Activated CD4-positive, alpha-beta T cell treated with anti-CD3 and anti-CD28 coated beads for 36 hours (primary cell): ENCODE measurements at places on chromosomes 3 and 15.

GRCh38 chr3:15116032-15116669, 17.2 kb upstream of the RBSN start:
- H3K27me3 ChIP-seq: no peaks in the 10 kb centered on the region
- H3K36me3 ChIP-seq: no peaks in the 10 kb centered on the region
- H3K4me1 ChIP-seq: peaks cover 3% of the 10 kb centered on the region
- H3K4me3 ChIP-seq: no peak overlapping the region

DNA sequence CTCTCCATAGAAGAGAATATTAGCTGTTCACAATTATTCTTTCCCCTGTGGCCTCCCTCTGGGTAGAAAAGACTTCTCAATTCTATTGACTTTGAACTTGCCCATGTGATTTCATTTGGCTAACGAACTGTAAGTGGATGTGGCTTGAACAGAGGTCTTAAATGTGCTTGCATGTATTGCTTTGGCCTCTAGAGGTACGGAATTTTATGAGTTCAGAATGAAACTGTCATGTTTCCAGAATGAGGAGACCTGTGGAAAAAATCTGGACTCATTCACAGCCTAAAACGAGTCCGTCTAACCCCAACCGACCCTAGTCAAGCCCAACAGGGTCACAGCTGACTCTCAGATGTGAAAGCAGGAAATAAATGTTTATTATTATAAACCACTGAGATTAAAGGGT, 596.7 kb upstream of the UBE2E2 start:
- DNase-seq: no peak
- H3K4me3 ChIP-seq: no peak overlapping the region
- no peaks in the 10 kb centered on the region for H3K36me3 ChIP-seq
- no peaks in the 10 kb centered on the region for H3K27me3 ChIP-seq

GRCh38 chr3:187093320-187093719, 46.0 kb downstream of the RPL39L start:
- H3K27me3 ChIP-seq: no peaks in the 10 kb centered on the region
- H3K4me1 ChIP-seq: peaks cover 9% of the 10 kb centered on the region
- H3K36me3 ChIP-seq: peaks cover 9% of the 10 kb centered on the region
- no peak overlapping the region for H3K27ac ChIP-seq
- DNase-seq: no peak
- no peak overlapping the region for H3K4me3 ChIP-seq

GRCh38 chr3:18135060-18135814, 289.9 kb downstream of the SATB1 start:
- H3K27ac ChIP-seq: no peak overlapping the region
- no peaks in the 10 kb centered on the region for H3K36me3 ChIP-seq
- H3K27me3 ChIP-seq: no peaks in the 10 kb centered on the region
- no peak for DNase-seq
- peaks cover 4% of the 10 kb centered on the region for H3K4me1 ChIP-seq
- H3K4me3 ChIP-seq: no peak overlapping the region

GRCh38 chr3:81684751-81685395, 76.6 kb downstream of the GBE1 start:
- H3K36me3 ChIP-seq: peaks cover 15% of the 10 kb centered on the region
- no peaks in the 10 kb centered on the region for H3K4me1 ChIP-seq

DNA sequence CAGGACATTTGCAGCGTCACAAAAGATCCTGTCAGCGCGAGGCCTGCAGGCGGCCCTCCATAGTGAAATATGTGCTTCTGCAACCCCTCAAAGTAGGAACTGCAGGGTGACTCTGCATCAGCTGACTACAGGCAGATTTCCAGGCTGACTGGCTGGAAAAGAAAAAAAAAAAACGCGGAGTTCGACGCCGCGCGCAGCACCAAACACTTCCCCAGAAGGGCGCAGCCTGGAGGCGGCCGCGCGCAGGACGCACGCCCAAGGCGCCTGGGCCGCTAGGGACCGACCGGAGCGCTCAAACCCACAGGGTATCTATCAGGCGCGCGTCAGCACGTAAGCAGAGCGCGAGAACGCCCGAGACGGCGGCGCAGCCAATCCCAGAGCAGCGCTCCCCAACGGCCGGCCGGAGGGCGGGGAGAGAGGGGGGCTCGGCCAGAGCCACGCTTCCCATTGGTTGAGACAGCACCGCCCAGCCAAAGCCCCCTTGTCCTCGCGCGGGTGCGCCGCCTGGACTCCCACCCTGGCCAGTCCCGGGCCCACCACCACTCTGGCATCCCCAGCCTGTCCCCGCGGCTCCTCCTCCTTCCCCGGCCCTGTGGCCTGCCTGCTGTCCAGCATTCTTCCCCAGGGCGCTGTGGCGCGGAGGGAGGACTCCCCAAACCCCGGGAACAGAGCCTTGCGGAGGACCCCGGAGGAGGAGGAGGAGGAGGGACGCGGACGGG, 1.0 kb downstream of the BDH1 start:
- peak overlapping the region; percentile 89 for H3K27ac ChIP-seq
- peaks cover 10% of the 10 kb centered on the region for H3K4me1 ChIP-seq
- DNase-seq: peak; percentile 98
- H3K27me3 ChIP-seq: peaks cover 13% of the 10 kb centered on the region
- H3K4me3 ChIP-seq: peak overlapping the region; percentile 84

GRCh38 chr15:92429378-92430068, 35.8 kb downstream of the ST8SIA2 start:
- H3K27me3 ChIP-seq: peaks cover 17% of the 10 kb centered on the region
- no peak overlapping the region for H3K4me3 ChIP-seq
- DNase-seq: no peak
- H3K27ac ChIP-seq: no peak overlapping the region
- H3K36me3 ChIP-seq: no peaks in the 10 kb centered on the region

DNA sequence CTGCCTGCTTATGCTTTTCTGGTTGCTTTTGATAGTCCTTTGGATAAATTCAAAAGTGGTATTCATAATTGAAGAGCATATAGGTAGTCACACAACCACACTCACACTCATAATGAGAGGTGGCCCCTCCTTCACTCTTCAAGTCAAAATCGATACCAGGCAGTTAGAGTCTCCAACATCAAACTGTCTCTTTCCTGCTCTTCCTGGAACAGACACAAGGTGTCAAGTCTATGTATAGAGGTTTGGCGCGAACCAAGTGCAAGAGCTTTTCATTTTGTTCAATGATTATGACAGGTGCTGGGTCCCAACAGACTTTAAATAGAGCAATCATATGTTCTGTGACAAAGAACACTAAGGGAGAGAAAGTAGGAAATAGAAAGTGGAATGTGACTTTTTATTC, 29.9 kb upstream of the RGMA start:
- H3K27me3 ChIP-seq: peaks cover 7% of the 10 kb centered on the region
- no peak for DNase-seq
- H3K4me1 ChIP-seq: peaks cover 6% of the 10 kb centered on the region
- no peak overlapping the region for H3K27ac ChIP-seq

- H3K27me3 ChIP-seq: peaks cover 9% of the 10 kb centered on the region
- no peaks in the 10 kb centered on the region for H3K4me1 ChIP-seq
- no peak for DNase-seq
- no peaks in the 10 kb centered on the region for H3K36me3 ChIP-seq
- H3K4me3 ChIP-seq: no peak overlapping the region
- no peak overlapping the region for H3K27ac ChIP-seq
These were observed 95.3 kb downstream of the IGF2BP2 start for GRCh38 chr3:185729337-185730055.

DNA sequence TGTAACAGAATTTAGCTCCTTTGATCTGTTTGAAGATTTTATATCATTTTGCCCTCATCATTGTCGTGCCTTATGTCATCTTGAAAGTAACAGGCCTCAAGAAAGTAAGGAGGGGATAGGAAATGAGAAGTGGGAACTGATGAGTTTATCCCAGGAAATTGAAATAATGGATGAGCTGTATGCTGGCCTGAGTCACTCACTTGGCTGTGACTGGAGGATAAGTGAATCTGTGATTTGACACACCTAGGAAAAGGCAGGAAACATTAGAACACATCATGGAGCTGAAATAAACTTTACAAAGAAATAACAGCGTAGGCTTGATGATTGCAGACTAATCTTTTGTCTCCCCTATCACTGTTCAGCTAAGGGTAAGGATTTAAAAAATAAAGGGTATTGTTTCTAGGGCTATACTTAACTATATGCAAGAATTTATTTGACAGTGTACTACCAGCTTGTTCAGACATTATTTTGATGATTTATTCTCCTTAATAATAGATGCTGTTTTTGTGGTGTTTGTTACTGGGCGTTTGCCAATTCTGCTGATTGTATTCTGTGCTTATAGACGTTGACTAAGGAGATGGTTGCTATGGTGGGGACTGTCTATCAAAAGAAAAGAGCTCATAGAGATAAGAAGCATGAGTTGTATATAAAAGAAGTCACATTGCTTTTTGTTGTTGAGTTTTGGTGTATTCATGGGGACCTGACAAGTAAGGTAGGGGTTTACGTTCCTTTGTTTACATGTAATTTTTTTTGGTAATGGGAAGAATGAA, 105.6 kb upstream of the ROPN1 start:
- H3K27me3 ChIP-seq: peaks cover 30% of the 10 kb centered on the region
- no peak for DNase-seq
- H3K4me3 ChIP-seq: no peak overlapping the region
- no peaks in the 10 kb centered on the region for H3K36me3 ChIP-seq
- no peaks in the 10 kb centered on the region for H3K4me1 ChIP-seq

DNA sequence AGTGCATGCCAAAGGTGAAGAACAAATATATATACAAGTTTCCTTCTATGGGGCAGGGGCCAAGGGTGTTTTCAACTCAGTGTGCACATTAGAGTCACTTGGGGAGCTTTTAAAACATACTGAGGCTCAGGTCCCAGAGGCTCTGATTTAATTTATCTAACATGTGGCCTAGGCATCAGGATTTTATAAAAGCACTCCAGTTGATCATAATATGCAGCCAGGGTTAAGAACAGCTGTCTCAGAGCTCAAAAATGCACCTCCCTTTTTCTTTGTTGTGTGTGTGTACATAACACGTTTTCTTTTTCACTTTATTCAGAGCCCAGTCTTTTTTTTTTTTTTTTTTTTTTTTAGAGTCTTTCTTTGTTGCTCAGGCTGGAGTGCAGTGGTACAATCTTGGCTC, 57.9 kb upstream of the SETD2 start:
- no peaks in the 10 kb centered on the region for H3K27me3 ChIP-seq
- no peak overlapping the region for H3K27ac ChIP-seq
- no peak for DNase-seq
- no peak overlapping the region for H3K4me3 ChIP-seq
- H3K4me1 ChIP-seq: no peaks in the 10 kb centered on the region
- H3K36me3 ChIP-seq: no peaks in the 10 kb centered on the region

- peak within 1 kb of the TSS; percentile 94 for H3K27ac ChIP-seq
- peak within 1 kb of the TSS; percentile 87 for H3K4me3 ChIP-seq
- peaks cover 6% of the 10 kb centered on the region for H3K36me3 ChIP-seq
- H3K27me3 ChIP-seq: no peaks in the 10 kb centered on the region
These were observed at the start of gene DNAJC13 for GRCh38 chr3:132416807-132417694. TSS of gene DNAJC13 (plus strand) at chr3:132417502. CDS start at chr3:132434551, 17,049 bp downstream.

DNA sequence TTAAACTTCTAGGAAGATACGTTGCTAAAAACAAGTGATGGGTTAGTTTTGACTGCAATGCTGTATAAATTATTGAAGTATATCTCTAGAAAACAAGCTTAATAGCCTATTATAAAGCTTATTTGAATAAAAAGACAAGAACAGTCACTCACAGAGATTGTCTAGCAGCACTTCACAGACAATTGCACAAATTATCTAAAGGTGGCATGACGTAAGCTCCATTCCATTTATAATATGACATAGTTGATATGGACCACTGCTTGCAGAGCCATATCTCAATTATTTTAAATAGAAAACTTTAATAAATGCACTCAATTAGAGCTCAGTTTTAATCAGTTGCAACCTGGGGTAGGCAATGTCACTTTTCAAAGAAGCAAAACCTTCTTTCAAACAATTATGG, 319.9 kb upstream of the GBE1 start:
- no peak for DNase-seq
- H3K27me3 ChIP-seq: peaks cover 4% of the 10 kb centered on the region
- H3K4me3 ChIP-seq: no peak overlapping the region
- no peaks in the 10 kb centered on the region for H3K4me1 ChIP-seq
- no peaks in the 10 kb centered on the region for H3K36me3 ChIP-seq

DNA sequence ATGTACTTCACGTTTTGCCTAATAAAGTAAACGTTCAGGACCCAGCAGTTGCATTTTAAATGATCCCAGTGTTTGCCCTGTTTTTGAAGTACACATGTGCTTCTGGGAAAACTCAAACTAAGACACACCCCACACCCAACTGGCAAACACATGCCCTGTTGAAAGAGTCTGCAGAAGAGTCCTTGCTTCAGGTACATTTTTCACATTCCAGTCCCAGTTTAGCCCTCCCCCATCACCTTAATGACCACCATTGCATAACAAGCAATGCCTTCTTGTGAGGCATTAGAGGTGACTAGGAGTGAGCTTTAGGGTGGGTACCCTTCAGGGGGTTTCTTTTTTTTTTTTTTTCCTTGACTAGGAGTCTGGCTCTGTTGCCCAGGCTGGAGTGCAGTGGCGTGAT, 322.3 kb downstream of the CNTN4 start:
- no peak for DNase-seq
- no peaks in the 10 kb centered on the region for H3K27me3 ChIP-seq
- no peak overlapping the region for H3K4me3 ChIP-seq
- H3K4me1 ChIP-seq: no peaks in the 10 kb centered on the region

- no peak overlapping the region for H3K27ac ChIP-seq
- H3K4me1 ChIP-seq: no peaks in the 10 kb centered on the region
- H3K27me3 ChIP-seq: no peaks in the 10 kb centered on the region
- no peak overlapping the region for H3K4me3 ChIP-seq
- DNase-seq: no peak
These were observed 406.2 kb downstream of the MFSD1 start for GRCh38 chr3:159208050-159208449.

DNA sequence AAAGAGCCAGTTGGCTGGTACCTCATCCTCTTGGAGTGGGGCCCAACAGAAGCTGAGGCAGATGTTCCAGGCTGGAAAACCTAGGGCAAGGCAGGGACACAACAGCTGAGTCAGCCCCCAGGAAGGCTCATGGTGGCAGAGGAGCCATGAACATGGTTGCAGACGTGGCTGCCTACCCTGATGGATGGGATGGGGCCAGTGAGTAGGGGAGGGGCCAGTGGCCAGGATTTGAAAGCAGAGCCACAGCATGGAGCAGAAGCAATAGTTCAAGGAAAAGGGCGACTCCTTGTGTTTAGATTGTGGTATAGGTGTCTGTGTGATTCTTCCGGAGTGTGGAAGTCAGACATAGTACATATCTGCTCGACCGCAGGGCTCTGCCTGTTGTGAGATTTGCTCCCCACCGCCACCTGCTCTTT, 24.2 kb downstream of the PXYLP1 start:
- peak overlapping the region; percentile 38 for H3K27ac ChIP-seq
- peaks cover 52% of the 10 kb centered on the region for H3K4me1 ChIP-seq
- no peaks in the 10 kb centered on the region for H3K27me3 ChIP-seq
- no peak overlapping the region for H3K4me3 ChIP-seq

GRCh38 chr15:91981821-91982800, 128.6 kb downstream of the SLCO3A1 start:
- H3K36me3 ChIP-seq: no peaks in the 10 kb centered on the region
- no peaks in the 10 kb centered on the region for H3K27me3 ChIP-seq
- H3K4me3 ChIP-seq: no peak overlapping the region
- no peaks in the 10 kb centered on the region for H3K4me1 ChIP-seq
- H3K27ac ChIP-seq: no peak overlapping the region
